Fibroblast of villous mesenchyme (primary cell): ENCODE measurements at places on chromosomes 12 and 14. TPM values are rescaled to one million over a fixed set of nuclear protein-coding genes. Genes with fewer than 3 reads are reported as not detected.

DNA sequence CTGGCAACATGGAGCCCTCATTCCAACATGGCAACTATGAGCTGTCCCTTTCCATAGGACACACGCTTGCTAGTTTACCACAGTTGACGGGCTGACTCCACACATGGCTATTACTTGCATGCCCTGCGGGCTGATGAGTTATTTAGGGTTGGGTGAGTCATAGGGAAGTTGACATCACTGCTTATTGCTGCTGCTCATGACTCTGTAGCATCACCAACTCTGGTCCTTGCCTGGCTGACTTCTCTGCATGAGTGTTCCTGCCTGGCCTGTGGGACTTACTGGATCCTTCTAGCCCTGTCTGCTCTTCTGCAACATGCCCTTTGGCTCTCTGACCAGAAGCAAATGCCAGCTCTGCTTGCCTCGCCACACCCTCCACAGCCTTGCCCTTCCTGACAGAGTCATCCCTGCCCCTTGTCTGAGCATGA, 199.5 kb downstream of the ANO6 start:
- peak; percentile 98 for DNase-seq

- DNase-seq, result peak; percentile 75
Observed at GRCh38 chr12:64256166-64256800, 34.2 kb upstream of the KICS2 start.

- DNase-seq, result peak; percentile 10
Observed at GRCh38 chr12:48356041-48356768, 5.5 kb upstream of the ZNF641 start.

DNA sequence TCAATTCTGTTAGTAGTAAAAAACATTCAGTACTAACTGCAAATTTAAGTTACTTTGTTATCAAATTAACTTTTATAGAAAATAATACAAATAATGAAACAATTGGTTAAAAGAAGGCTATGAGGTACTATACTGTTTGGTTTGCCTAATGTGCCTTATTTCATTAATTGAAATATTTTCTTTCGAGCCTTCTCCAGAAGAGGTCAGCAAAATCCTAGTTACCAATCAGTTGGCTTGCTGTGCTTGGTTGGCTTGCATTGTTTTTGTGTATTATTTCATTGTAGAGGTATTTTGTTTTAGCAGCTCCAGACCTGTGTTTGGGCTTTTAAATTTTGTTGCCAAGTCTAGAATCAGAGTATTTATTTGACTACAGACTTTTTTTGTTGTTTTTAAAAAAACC, 68.5 kb downstream of the AEBP2 start:
- peak; percentile 49 for DNase-seq

DNA sequence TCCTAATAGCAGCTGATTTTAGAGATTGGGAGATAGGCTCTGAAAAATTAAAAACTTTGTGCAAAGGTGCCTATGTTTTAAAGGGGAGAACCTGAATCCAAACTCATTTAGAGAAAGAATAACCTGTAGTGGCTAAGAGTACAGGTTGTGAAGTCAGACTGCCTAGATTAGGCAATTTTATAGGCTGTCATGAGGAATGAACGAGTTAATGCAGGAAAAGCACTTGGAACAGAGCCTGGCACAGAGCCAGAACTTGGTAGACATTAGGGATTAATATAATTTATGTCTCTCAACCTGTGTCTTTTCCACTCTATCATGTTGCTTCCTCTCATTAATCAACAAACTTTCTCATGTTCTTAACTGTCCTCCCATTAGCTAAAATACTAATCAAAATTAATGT, 98.1 kb downstream of the WIF1 start:
- no peak for DNase-seq

DNA sequence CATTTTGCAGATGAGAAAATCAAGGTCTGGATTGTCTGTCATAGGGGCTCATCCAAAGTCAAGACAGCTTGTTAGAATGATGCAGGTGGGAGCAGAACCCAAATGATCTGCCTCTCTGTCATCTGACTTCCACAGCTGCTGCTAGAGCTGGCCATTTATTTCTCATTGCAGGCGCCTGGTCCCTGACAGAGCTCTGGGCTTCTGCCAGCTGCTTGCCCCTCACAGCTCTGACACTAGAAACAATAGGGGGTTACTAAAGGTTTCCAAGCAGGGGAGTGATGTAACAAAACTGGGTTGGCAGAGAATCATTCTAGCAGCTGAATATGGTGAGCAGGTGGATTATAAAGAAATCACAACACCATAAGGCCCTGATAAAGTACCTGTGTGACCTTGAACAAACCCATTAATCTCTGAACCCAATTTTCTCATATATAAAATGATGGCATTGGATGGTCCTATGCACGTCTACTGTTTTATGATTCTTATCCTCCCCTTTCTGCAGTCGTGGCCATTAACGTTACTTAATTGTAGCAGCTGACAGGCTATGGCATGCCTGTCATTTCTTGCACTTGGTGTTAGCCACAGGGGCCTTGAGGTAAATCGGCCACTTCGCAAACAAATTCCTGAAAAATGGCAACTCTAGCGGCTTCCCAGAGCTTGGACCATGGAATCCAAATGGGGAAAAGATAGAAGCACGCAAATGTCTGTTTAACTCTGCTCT, 134.6 kb downstream of the RMST start:
- DNase-seq, result no peak

DNA sequence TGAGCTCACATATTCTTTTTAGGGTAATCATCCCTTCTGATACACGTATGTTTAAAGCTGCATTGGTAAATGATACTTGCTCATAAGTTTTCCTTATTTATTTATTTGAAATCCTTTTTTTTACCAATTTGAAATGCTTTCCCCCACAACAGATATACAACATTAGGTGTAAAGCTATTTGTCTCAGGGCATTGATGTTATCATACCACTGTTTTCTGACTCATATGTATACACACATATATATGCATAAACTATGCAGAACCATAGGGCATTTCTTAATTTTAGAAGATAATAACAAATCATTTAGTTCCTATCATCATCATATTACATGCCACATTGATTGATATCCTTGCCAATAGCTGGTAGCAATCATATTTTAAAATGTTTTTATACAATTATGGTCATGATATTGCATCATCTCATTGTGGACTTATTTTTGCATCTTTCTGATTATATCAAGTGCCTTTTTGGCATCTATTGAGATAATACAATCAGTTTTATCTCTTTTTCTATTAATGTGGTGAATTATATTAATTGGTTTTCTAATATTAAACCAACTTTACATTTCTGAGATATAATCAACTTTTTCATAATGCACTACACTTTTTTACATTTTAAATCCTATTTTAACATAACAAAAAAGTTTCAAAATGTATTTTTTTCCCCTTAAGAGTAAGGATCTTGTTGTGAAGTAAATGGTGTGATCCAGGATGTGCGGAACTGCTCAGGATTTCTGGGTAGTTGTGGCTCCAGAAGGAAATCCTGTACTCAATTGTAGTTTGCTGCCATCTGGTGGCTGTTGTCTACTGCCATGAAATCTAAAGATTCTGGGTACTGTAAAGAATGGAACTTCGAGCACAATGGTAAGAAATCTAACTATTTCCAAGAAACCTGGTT, 16.7 kb downstream of the OR9K2 start:
- DNase-seq, result peak; percentile 19

GRCh38 chr14:54877015-54877702, 25.5 kb downstream of the GCH1 start:
- peak; percentile 32 for DNase-seq

DNA sequence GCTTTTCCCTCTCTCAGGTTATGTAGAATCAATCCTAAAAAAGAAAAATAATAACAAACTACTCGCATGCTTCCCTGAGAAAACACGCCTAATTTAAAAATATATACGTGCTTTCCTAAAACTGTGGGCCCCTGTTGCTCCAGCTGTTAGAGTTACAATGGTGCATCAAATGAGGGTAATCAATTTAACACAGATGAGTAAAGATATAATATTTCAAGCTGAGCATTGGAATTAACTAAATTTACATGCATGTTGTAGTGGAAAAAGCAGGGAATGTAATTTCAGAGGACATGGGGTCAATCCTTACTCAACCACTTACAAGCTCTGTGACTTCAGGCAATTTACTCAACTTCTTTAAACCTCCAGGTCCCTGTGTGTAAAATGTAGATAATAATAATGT, 22.4 kb upstream of the LGR5 start:
- DNase-seq, result no peak

- no peak for DNase-seq
Observed at GRCh38 chr12:55637467-55637866, 775 bp downstream of the OR10P1 start.

- no peak for DNase-seq
Observed at GRCh38 chr14:61642614-61642982, 52.7 kb upstream of the HIF1A start.

GRCh38 chr12:230925-231671, 17.1 kb upstream of the SLC6A12 start:
- no peak for DNase-seq

DNA sequence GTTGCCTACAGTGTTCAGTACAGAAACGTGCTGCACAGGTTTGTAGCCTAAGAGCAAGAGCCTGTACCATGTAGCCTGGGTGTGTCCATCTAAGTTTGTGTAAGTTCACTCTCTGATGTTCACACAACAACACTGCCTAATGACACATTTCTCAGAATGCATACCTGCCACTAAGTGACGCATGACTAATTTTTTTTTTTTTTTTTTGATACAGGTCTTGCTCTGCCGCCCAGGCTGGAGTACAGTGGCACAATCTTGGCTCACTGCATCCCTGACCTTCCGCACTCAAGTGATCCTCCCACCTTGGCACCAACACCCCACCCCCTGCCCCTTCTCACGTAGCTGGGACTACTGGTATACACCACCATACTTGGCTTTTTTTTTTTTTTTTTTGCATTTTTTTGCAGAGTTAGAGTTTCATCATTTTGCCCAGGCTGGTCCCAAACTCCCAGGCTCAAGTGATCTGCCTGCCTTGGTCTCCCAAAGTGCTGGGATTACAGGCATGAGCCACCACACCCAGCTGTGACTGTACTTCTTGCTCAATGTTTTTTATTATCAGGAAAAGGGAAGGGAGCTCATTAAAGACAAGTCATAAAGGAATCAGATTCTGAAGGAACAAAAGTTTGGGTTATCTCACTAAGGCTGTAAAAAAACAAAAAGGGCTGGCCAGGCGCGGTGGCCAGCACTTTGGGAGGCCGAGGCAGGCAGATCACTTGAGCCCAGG, 10.0 kb upstream of the CDC42BPB start:
- DNase-seq, result peak; percentile 93

- DNase-seq, result no peak
Observed at GRCh38 chr12:80802652-80803400, 86.1 kb downstream of the MYF5 start.

GRCh38 chr14:45252366-45253069, 484 bp downstream of the MIS18BP1 start:
- peak; percentile 51 for DNase-seq

GRCh38 chr14:70415788-70416187, 1.1 kb downstream of the SYNJ2BP start:
- peak; percentile 6 for DNase-seq

FGF6 gene
- total RNA-seq, result not detected in 2 replicates

DNA sequence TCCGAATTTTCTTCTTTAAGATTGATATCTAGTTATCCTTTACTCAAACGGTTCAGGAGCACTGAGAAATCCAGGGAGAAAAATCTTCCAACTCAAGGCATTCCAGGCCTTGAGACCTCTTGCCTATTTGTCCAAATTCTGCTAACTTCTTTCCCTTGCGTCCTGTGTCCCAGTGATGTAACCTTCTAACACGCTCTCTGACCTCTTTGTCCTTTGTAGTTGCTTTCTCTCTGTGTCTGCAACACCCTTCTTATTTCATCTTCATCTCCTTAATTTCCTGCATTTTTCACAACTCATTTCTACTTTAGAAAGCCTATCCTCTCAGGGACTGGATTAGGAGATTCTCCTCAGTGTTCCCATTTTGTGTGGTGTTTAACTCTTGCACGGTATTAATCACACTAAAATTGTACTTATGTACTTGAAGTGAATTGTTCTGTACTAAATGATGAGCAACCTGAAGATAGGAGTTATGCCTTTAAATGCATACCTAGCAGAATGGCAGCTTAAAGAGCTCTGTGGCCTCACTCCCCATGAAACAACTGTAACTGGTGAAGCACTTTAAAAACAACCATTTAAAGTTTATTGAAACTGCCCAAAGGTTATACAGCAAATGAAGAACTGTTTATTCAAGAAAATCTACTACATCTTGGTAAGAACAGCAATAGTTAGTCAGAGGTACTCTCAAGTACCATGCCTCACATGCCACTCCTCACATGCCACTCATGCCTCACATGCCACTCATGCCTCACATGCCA, 7.4 kb upstream of the SNAPC1 start:
- DNase-seq, result no peak

DNA sequence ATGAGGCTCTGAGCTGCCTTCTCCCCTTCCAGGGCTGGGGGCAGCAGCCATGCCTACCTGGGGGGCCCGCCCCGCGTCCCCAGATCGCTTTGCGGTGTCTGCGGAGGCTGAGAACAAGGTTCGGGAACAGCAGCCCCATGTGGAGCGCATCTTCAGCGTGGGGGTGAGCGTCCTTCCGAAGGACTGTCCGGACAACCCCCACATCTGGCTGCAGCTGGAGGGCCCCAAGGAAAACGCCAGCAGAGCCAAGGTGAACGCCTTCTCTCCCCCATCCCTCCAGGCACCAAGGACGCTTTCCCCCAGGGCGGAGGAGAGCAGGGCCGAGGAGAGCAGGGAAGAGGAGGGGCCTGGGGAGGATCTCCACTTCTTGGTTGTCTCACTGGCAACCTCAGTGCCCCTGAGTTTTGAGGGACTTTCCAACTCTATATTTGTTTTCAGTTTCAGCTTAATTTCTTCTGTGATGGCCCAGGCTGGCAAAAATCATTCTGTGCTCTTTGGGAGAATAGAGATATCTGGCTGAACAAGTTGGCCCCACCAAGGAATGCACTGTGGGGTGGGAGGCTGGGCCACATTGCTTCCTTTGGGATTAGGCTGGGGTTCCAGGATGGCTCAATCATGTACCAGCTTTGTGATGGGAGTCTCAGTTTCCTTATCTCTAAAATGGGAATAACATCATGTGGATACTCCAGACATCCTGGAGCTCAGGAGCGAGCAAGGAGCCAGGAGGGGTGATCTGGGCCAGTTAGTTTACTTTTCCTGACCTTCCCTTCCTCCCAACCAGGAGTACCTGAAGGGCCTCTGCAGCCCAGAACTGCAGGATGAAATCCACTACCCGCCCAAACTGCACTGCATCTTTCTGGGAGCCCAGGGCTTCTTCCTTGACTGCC, 1.2 kb downstream of the KHNYN start:
- peak; percentile 66 for DNase-seq

DNA sequence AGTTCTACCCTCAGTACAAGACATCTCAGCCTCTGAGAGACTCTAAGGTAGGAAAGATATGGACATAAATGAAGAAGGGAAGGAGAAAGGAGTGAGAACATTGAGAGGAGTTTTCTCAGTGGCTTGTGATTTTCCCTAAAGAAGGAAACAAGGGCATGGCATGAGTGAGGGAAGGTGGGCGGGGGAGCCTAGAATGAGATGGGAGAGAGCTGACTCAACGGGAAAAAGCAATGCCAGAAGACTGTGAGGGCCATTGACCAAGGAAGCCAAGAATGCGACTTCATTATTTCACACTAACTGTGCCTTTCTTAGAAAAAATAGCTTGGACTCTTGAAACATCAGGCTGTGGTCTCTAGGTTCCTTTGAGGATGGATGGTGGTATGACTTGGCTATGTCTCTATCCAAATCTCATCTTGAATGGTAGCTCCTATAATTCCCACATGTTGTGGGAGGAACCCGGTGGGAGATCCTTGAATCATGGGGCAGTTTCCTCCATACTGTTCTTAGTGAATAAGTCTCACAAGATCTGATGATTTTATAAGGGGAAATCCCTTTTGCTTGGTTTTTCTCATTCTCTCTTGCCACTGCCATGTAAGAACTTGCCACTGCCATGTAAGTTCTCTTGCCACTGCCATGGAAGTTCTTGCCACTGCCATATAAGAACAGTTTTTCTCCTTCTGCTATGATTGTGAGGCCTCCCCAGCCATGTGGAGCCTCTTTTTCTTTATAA, 279.6 kb downstream of the NUAK1 start:
- DNase-seq, result no peak
